Large intestine (tissue), 12 donors: ENCODE measurements at places on chromosomes 16 and 17. TPM values are rescaled to one million over a fixed set of nuclear protein-coding genes. Genes with fewer than 3 reads are reported as not detected.

Gene ASPA
- 0.96 TPM for polyA plus RNA-seq

Gene PNMT
- polyA plus RNA-seq: 2.1 TPM

Gene NSMCE1
- 61.5 TPM for polyA plus RNA-seq

Gene HOXB5
- polyA plus RNA-seq: 25.7 TPM
